ENCODE measurements at places on chromosomes 2 and 18.
A peak's percentile ranks its signal among the peaks of the same experiment; 100 is the strongest.

DNA sequence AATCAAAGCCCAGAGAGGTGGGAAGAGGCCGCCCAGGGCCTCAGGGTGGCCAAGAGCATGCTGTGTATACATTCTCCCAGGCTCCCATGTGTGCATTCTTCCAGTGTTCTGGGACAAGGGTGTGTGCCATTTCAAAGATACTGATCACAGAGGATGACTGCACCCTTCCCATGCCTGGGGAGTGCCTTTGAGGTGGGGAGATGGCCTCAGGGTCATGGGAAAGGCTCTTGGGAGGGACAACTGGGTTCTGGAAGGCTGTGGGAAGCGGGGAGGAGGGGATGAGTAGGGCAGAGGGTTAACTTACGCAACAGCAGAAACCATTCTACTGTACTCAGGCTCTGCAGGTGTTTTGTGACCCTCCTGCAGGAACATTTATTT lies 40.9 kb downstream of the KLHL29 start:
- no peak for DNase-seq

DNA sequence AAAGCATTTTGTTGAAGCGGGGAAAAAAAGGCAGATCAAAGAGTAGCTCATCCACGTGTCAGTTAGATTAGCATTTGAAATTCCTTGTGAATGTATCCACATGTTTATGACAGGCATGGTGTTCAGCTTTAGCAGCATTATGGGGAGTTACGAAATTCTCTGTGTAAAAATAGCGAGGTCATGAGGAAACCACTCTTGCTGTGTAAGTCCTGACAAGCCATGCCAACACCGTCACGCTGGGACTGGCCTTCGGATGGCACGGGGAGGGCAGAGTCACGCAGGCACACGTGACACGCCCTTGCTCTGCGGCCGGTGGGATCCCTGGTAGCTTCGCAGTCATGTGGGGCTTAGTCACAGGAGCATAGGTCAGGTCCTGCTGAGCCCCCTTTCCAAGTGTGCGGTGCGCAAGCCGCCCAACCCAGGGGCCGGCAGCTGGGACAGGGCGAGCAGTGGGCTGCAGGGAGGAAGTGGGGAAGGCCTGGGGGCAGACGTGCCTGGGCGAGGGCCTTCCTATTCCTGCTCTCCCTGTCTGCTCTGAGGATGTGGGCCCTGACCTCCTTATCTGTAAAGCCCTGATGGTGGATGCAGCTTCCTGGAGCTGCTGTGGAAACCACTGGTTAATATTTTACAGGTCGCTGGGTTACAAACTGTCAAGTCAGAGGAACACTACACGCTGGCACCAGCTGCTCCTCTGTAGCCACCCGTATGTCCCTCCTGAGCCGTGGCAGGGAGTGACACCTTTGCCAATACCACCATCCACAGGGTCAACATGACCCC lies 18.0 kb downstream of the MBP start:
- no peak for DNase-seq

- no peak for DNase-seq
Measured at GRCh38 chr2:54692556-54692955, 30.9 kb upstream of the EML6 start.

DNA sequence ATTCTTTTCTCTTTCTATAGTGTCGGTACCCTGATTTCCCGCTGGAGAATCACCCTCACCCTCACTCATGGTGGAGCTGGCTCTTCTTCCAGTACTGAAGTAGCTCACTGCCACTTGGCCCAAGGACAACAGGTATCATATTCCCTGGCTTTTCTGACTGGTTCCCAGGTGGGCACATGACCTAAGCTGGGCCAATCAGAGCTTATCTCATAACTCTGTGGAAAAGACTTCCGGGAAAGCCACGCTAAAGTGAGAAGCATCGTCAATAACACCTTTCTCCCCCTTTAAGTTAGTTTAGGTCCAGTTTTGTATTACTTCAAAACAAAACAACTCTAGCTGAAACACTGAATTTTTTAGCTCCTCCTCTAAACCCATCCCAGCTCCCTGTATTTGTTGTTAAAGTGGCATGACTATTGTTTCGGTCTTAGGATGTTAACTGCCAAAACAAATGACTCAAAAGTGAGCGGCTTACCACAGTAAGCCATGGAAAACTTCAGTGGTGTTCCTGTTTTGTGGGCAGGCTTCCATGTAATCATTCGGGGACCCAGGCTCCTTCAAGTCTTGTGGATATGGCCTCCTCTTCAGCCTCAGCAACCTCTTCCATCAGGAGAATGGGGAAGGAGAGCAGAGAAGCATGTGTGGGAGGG lies 137.4 kb upstream of the DLX2 start:
- DNase-seq = no peak

DNA sequence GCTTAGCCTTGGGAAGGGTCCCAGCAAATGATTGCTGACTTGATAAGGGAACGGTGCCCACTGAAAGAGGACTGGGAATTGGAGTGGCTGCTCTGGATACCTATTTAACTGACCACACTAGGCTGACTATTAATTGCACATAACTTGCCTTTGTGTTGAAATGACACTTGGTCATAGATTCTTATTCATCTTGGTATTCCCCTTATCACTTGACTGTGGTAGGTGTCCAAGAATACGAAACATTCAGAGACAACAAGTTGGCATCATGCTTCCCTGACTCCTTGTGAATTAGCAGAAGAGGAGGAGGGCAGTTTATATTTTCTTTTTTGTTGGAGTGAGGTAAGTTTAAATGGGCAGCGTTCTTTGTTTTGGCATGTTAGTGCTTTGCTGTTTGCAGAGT lies 13.4 kb downstream of the FMNL2 start:
- DNase-seq = no peak

- DNase-seq = peak; percentile 15
Measured at GRCh38 chr2:241200822-241201395, 12.4 kb downstream of the ANO7 start.

GRCh38 chr18:75478996-75479880 lies 51.7 kb upstream of the SMIM21 start:
- no peak for DNase-seq

- DNase-seq = no peak
Measured at GRCh38 chr2:142853912-142854311, 23.6 kb upstream of the KYNU start.

DNA sequence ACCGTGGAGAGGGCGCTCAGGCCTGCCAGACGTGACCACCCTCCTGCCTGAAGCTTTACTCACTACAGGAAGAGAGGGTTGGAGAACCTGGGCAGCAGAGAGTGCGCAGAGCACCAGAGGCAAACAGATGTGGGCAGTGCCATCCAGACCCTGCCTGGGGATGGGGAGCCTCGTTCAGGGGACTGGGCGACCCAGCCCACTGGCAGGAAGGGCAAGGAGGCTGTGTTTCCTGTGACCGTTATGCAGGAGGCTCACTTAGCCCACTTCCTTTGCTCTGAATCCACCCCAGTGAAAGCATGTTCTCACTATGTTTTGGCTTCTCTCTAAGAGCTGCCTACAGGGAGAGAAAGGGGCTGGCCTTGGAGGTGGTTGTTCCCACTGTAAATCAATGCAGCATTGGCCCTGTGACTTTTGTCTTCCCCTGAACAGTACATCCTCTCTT lies 23.0 kb upstream of the ACKR3 start:
- DNase-seq = peak; percentile 67

DNA sequence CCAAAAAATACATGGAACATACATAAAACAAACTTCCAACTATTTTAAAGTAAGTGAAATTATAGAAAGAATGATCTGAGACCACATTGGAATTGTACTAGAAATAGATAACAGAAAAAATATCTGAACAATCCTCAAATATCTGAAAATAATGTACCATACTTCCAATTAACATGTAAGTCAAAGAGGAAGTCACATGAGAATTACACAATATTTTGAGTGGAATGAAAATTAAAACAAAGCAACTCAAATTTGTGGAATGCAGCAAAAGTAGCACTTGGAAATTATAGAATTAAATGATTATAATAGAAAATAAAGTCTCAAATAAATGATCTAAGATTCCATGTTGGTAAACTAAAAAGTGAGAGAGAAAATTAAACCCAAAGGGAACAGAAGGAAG lies 38.3 kb upstream of the CTIF start:
- no peak for DNase-seq

DNA sequence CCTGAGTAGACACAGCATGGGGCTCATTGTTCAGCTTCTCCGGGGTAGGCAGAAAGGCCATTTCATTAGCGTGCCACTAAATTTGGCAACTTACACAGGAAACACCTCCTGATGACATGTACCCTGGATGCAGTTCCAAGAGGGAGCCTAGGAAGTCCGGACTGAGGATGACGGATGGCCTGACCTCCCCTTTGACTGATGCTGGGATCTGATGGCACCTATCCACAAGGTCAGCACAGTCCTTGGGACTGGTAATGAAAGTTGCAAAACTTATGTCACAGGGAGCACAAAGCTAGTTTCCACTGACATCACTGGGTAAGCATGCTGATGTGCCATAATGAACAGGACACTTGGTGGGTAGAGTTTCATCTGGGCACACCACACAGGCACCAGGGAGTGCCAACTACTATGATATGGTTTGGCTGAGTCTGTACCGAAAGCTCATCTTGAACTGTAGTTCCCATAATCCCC lies 126.7 kb upstream of the ARL4C start:
- DNase-seq = no peak

DNA sequence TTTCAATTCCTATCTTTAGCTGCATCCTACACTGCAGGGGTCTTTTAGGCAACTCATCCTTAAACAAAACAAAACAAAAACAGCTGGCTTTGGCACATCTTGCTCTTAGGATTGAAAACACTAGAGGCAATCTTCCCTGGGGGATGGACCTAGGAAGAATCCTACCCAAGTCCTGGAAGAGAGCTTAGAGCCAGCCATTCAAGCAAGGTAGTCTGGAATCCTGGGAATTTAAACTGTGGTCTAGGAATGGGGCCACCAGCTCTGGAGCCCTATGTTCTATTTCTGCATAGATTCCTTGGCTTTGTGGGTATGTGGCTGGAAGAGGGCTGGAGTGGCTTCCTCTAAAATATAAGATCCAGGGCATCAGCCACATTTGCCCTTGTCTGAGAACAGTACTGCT lies 27.7 kb downstream of the MYL1 start:
- DNase-seq = no peak

DNA sequence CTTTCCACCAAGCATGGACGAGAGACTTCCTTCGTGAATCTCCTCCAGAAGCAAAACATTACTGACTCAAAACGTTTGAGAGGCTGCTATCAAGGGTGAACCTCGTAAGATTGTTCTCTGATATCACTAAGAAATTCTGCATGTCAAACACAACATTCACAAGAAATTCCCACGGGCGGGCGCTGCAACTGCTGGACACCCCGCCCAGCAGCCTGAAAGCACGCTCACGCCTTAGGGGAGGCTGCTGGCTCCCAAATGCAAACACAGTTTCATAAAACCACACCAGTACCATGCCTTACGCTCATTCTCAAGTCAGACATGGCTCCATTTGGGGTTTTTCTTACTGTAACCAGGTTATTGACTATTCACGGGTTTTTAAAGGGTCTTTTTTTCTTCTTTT lies 39.0 kb downstream of the MBP start:
- DNase-seq = no peak

GRCh38 chr2:221915926-221916325 lies 343.8 kb upstream of the EPHA4 start:
- no peak for DNase-seq

GRCh38 chr2:231795525-231796327 lies 9.5 kb downstream of the COPS7B start:
- no peak for DNase-seq

GRCh38 chr2:126943612-126944348 lies 45.1 kb downstream of the TEX51 start:
- DNase-seq = no peak

DNA sequence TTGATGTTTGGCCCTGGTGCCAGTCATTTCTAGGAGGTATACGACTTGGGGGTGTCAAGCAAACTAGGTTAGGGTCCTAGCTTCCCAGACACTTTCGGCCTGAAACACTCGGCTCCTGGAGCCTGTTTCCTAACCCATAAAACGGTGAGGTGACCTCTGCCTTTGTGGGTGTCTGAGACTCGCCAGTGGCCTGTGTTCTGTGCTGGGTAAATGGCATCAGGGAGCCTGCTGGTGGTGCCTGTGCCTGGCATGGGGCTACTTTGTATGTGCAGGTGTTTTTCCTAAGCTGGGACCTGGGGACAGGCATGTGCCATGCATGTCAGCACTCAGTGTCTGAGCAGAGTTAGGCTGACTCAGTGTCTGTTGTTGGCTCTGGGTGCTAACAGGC lies 139.2 kb downstream of the GLI2 start:
- no peak for DNase-seq

- no peak for DNase-seq
Measured at GRCh38 chr2:240783819-240784621, 36.0 kb downstream of the KIF1A start.

GRCh38 chr18:69330385-69331005 lies 70.2 kb upstream of the DOK6 start:
- DNase-seq = no peak

- DNase-seq = no peak
Measured at GRCh38 chr2:165529130-165529529, 59.6 kb downstream of the CSRNP3 start.

DNA sequence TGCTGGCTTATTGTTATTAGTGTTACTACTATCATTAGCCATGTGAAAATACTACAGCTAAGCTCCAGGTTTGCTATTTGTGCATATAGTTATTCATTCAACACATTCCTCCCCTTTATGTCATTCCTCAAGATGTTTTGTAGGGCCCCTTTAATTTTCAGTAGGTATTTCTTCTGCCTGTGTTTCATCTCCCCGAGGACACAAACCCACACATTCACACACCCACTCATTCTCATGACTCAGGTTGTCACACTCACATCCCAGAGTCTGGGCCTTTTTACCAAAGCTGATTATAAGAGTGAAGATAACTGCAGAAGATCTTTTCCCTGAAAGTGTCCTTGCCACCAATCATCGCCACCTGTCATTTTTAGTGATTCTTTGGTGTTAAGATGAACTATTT lies 68.6 kb upstream of the SPOPL start:
- DNase-seq = no peak

- no peak for DNase-seq
Measured at GRCh38 chr18:21054252-21054821, 57.3 kb downstream of the ROCK1 start.

GRCh38 chr18:49459404-49460171 lies 857 bp downstream of the DYM start:
- DNase-seq = peak; percentile 55

DNA sequence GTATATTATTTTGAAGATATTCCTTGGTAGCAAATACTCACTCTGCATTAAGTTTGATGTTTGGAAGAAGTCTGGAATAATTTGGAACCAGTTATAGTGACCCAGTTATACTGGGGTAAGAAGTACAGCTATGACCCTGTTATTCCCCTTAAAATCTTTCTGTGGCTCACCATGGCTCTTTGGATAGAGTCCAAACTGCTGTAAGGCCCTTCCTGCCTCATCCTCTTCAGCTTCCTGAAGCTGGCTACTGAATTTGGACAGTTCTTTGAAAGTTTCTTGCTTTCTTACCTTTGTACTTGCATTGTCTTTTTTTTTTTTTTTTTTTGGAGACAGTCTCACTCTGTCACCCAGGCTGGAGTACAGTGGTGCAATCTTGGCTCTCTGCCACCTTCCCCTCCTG lies 85.6 kb downstream of the ABI2 start:
- DNase-seq = no peak

DNA sequence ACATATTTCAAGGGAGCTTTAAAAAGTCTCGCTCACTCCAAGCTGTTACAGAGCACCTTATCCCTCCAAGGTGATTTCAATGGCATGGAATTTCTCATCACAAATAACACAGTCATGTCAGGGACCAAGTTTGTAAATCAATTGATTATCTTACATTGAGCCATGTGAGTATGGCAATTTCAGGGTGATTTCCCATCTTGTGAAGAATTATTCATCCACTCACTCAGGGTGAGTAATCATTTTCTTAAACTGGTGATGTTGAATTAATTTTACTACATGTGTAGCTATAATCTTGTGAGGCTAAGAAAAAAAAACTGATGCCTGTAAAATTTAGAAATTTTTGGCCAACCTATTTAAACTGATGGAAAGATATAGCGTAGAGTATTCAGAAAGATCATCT lies 3.3 kb upstream of the ABCA12 start:
- no peak for DNase-seq

Measured in activated naive CD4-positive, alpha-beta T cell treated with anti-CD3 and anti-CD28 coated beads, Interleukin-2, amount 10 ng/mL, durations not matched to agents 7 days and 5 days (primary cell).